Omental fat pad (tissue), 4 donors: ENCODE measurements at places on chromosomes 4 and X.

DNA sequence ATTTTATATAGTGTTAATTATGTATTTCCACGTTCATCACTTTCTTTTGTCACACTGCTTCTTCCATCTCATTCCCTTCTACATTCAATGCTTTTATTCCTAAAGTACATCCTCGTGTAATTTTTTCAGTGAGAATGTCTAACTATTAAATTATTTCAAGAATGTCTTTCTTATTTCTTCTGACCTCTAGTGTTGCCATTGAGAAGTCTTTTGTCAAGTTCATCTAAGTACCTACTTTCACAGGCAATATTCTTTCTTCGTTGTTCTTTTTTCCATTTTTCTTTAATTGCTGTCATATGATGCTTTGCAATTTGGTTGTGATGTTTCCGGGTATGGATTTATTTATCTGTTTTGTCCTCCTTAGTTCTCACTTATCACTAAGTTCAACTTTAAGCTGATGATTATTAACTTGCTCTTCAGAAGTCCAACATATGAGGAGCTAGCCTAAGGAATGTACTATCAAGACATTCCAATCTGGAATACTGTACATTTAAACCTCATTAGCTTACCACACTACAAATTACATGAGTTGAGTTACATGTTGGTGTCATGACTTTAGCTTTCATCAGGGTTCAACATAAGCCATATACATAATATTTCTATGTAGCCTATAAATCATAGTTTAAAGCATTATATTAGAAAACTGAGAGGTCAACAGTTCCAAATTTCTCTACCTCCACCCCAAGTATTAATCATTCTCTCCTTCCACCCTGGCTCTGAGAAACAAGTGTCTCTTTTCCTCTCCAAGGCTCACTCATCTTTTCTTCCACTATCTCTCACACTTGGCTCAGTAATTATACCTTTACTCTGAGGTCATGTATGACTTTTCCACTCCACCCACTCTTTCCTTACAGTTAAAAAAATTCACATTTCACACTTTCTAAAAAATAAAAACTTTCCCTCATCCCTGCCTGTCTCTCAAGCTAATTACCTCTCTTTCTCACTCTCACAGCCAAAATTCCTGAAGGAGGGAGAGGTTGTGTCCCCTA, 81.5 kb downstream of the COX18 start:
- no peak for DNase-seq

GRCh38 chrX:39674490-39675161, 423.1 kb downstream of the BCOR start:
- DNase-seq: no peak

DNA sequence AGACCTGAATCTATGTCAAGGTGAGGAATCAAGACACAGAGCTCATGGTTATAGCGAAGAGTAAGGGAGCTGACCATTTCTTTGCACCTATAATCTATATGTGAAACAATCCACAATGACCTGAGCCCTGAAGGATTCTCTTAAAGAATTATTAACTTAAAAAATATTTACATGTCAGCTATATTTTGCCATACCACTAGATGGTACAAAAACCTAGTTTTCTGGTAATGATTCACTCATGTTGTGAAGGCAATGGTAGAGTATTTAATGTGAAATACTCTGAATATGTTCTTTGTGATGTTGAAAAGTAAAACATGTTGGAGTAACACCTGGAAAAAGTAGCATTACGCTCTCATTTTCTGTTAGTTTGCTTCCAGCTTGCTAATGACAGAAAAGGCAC, 40.0 kb downstream of the VGLL1 start:
- DNase-seq: no peak

GRCh38 chr4:79185526-79186045, 140.3 kb downstream of the NAA11 start:
- DNase-seq: no peak

- DNase-seq: no peak
Measured at GRCh38 chrX:119654112-119654531, 38.8 kb downstream of the SEPTIN6 start.

DNA sequence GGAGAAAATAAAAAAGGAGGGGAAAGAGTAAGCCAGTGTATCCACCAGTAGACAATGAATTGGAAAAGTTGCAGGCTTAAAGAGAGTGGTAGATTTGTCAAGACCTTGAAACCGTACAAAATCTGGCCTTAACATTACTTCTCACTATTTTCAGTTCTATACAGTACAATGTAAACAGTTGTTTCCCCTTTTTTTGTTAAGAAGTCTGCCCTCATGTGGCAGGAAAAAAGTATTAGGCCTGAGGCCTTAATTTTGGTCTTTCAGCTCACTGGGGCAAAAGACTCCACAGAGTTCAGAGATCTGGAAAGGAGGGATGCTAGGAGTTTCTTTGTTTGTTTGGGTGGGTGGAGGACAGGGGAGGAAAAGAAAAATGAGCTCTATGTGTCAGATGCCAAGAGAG, 92.8 kb upstream of the CCDC160 start:
- no peak for DNase-seq

DNA sequence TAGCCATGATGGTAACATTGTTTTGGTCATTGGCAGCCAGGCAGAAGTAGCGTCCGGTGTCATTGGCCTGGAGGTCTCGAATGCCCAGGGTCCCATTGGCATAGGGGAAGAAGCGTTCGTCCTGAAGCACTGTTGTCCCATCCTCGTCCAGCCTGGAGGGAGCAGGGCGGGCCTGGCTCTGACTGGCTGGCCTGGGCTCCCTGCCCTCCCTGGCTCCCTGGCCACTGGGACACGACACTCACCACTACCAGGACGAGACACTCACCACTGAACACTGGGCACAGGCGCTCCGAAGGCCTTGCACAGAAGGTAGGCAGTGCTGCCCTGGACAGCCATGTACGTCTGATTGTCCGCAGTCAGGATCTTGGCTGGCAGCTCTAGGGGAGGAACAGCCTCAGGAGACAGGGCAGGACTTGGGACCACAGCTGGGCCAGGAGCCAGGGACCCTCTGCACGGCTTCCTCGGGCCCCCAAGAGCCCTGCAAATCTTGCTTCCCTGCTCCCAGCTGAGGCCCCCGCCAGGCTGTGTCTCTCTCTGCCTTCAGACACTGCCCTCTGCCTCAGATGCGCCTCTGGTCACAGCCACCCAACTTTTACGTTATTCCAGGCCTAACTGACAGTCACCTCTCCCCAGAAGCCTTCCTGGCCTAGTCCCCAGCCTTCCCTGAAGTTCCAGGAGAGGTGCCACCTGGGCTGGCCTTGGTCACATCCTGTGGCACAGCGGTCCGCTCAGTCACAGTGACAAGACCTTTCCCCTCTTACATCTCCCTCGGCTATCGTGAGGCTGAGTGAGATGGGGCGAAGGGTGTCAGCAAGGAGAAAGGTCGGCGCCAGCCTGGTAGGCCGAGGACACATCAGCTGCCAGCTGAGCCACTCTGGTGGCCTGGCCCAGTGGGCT, 17.1 kb downstream of the L1CAM start:
- no peak for DNase-seq

DNA sequence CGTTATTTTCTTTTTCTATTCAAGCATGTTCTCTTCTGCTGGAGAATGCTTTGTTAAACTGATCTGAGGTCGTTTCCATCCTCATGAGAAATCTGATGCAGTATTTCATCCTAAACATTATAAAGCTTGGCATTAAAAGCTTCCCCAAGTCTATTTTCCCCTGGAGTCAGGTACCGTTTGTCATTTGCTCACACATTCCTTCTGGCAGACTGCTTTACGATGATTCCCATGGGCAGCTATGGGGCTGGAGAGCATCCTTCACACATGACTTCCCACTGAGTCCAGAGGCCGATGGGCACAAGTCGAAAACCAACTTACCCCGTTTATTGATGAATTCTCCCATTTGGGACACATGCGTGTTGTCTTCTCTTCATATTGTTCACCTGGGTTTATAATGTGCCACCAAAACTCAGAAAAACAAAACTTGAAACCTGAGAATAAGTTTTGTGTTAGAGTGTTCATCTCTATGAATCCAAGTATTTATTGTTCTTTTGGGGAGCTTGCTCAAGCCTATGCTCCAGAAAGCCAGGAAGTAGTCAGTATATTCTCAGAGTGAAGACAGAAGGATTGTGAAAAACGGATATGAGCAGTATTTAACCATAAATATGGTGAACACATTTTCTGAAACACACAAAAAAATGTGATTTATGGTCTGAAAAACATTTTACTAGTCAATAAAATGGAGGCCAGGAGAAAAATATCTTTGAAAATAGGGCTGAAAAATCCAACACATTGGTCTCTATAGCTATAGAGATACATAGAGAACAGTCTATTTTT, 298.8 kb upstream of the NOCT start:
- no peak for DNase-seq

- DNase-seq: no peak
Measured at GRCh38 chr4:128456171-128456570, 168.6 kb upstream of the PGRMC2 start.

DNA sequence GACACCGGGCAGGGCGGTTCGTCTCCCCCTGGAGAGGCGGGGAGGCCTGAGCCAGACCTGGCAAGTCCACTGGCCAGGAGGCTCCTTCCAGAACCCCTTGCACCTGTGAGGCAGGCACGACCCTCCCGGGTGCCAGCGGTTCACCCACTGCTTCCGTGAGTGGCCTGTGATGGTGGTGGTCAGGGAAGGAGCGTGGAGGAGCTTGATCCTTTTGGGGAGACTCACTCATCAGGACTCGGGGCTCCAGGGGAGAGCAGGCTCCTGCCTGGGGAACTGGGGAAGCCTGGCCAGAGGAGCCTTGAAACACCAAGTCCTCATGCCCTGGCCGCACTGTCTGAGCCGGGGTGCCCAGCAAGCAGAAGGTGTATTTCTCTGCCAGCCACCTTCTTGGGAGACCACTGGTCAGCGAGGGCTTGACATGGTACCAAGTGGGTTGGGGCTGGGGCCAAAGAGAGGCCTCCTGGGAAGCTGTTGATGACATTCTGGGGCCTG, 860 bp downstream of the FAM50A start:
- no peak for DNase-seq

DNA sequence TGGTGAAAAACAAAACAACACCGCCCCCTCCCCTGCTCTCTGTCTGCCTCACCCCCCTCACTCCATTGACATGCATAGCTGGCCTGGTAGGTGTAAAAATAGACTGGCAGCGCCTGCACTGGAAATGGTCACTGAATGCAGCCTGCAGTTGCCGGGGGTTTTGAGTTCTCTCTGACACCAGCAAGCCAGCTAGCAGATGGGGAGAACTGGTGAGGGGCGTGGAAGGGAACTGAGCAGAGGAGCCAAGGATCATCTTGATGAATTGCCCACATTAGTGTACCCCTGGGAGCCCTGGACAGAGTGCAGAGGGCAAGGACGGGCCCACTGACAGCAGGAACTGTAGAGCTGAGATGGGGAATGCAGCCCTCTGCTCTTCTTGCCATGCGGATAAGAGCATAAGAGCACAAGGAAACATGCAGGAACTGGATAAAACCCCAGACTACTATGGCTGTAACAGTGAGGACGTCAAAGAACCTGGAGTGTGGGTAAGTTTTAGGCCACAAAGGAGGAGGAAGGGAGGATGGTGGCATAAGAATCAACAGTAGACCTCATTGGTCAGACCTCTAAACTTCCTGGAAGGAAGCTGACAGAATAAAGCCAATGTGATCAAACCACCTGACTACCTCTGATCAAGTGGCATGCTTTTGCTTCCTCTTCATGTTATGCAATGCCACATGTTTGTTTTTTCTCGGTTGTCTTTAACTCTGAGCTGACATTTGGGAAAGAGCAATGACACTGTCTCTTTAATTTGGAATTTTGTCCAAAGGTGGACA, 96.3 kb downstream of the ANK2 start:
- DNase-seq: no peak

GRCh38 chrX:110569506-110569905, 210.9 kb downstream of the RTL9 start:
- no peak for DNase-seq

- no peak for DNase-seq
Measured at GRCh38 chr4:137193564-137193963, 338.7 kb downstream of the PCDH18 start.
